ENCODE measurements at places on chromosomes 5 and 9. TPM values are rescaled to one million over a fixed set of nuclear protein-coding genes. Genes with fewer than 3 reads are reported as not detected.

Gene SLCO6A1
- total RNA-seq = not detected

Gene ACTBL2
- total RNA-seq = 0.19 TPM

Gene TAF11L3
- total RNA-seq = not detected

Gene KCNIP1
- total RNA-seq = not detected

Gene GRAMD2B
- total RNA-seq = 34.7 TPM

Gene NUTM2G
- total RNA-seq = not detected

Gene AGXT2
- total RNA-seq = not detected

Gene CDH18
- total RNA-seq = under 0.01 TPM

Gene NUTM2F
- not detected for total RNA-seq

Gene BOD1
- total RNA-seq = 76.9 TPM

Gene GCNT4
- 1.5 TPM for total RNA-seq

Gene BARHL1
- not detected for total RNA-seq

Gene FOXD4L5
- under 0.01 TPM for total RNA-seq

Gene PCDHA13
- under 0.01 TPM for total RNA-seq

Gene ZNF883
- total RNA-seq = 6.2 TPM

Gene EIF4E1B
- total RNA-seq = not detected

Gene SKP2
- 45.8 TPM for total RNA-seq

Gene SLC46A2
- total RNA-seq = not detected

Gene C7
- 0.96 TPM for total RNA-seq

Gene TRPM3
- total RNA-seq = 3.1 TPM

Gene SLC6A7
- total RNA-seq = under 0.01 TPM

Gene CER1
- not detected for total RNA-seq

Gene ROR2
- 0.38 TPM for total RNA-seq

Gene FOXD4L3
- under 0.01 TPM for total RNA-seq

Gene SPRY4
- total RNA-seq = 8.7 TPM

Gene OR1Q1
- total RNA-seq = not detected

Gene HRH2
- total RNA-seq = not detected

Gene GFI1B
- total RNA-seq = not detected

Gene ADAMTS19
- total RNA-seq = under 0.01 TPM

Gene CLIC3
- total RNA-seq = 0.56 TPM

Gene ADAMTS13
- 1.2 TPM for total RNA-seq

Gene C9
- total RNA-seq = 0.28 TPM

Gene PPP3R2
- total RNA-seq = not detected

Gene ST6GALNAC6
- 33.7 TPM for total RNA-seq

Gene NR2F1
- total RNA-seq = 33.2 TPM

Gene LTC4S
- 0.19 TPM for total RNA-seq

Gene DMRT2
- not detected for total RNA-seq

Gene LCN9
- total RNA-seq = not detected

Gene PRELID1
- 167 TPM for total RNA-seq

Gene PCDHGB2
- 2.5 TPM for total RNA-seq

Gene SLC6A19
- total RNA-seq = not detected
